ENCODE measurements at places on chromosomes 7 and 10. TPM values are rescaled to one million over a fixed set of nuclear protein-coding genes. Genes with fewer than 3 reads are reported as not detected.

DNA sequence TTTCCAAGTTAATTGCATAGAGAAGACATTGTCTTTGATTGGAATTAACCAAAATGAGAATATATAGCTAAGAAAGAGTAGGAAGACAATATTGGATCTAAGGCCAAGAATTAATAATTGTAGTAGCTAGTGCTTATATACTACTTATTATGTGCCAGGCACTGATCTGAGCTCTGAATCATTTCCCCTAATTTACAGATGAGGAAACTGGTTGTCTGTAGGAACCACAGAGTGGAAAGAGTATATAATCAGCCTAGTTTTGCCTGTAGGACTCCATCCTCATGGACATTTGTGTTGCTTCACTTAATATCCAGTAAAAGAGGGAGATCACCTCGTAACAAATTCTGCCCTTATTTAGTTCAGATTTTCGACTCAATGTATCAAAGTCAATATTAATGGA lies 127.9 kb downstream of the ARID5B start:
- no peak for DNase-seq

Gene BICC1
- 91.3 TPM for total RNA-seq

GRCh38 chr7:158383665-158384064 lies 204.0 kb downstream of the PTPRN2 start:
- no peak for DNase-seq

DNA sequence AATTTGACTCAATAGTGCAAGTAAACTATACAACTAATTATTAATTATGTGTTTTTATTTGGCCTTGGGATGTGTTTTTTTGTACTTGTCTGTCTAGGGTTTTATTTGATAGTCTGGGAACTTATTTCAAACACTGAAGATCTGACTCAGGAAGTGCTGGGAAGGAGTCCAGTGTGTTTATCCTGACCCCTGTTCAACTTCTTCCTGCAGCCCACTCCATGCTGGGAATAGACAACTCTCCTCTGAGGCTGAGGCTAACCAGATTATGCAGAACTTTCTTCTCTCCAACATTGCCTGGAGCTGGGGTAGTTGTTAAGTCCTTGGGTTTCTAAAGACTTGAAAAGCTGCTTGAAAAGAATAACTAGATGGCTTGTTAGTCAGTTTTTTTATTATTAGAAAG lies 6.9 kb downstream of the CISD1 start:
- no peak for DNase-seq

Gene PRF1
- not detected for total RNA-seq
